ENCODE measurements at places on chromosomes 6 and 20.

DNA sequence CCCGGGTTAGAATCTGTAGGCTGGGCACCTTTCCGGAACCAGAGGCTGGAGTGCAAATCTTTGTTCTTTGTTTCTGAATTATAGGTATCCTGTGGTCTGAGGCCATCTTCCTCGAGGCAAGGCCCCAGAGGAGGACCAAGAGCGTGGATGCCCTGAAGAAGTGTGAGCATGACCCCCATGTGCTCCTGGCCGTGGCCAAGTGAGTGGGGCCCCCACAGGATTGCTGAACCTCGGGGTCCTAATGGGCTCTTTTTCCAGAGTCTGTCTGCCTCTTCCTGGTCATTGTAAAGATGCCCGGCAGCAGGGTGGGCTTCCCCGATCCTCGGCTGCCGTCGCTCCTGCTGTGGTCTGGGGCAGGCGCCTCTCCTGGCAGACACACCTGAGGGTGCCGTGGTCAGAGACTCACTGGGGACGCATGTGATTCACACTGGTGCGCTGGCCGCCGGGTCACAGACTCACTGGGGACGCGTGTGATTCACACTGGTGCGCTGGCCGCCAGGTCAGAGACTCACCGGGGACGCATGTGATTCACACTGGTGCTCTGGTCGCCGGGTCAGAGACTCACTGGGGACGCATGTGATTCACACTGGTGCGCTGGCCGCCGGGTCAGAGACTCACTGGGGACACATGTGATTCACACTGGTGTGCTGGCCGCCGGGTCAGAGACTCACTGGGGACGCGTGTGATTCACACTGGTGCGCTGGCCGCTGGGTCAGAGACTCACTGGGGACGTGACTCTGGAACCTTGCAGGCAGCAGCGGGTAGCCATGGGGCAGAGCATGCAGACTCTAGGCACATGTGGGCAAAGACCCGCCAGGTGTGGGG lies 6.5 kb upstream of the C20orf204 start:
- DNase-seq = no peak

DNA sequence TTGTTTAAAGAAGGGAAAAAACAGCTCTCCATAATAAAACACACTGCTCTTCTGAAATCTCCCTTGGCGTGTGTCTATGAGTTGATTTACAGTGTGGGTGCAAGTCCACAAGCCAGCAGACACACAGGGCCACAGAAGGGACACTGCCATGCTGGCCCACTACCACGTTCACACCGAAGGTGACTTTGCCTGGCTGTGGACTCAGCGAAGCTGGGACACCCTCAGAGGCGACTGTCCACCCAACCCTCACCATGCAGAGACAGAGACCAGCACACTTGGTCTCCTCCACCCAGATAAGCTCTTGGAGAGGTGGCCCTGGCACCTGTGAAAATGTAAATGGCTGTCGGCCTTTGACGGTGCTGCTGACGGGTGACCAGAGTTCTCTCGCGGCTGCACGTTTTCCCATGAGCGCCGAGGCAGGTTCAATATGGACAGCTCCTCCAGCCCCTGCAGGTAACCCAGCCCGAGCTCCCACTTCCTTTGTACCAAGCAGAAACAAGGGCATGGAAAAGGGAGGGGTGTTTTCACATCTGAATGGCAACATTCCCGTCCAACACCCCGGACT lies 78.0 kb downstream of the YTHDF1 start:
- DNase-seq = no peak

GRCh38 chr6:31952140-31952805 lies 6.4 kb downstream of the CFB start:
- no peak for DNase-seq

- DNase-seq = no peak
Measured at GRCh38 chr6:4402477-4402976, 267.2 kb upstream of the ECI2 start.

DNA sequence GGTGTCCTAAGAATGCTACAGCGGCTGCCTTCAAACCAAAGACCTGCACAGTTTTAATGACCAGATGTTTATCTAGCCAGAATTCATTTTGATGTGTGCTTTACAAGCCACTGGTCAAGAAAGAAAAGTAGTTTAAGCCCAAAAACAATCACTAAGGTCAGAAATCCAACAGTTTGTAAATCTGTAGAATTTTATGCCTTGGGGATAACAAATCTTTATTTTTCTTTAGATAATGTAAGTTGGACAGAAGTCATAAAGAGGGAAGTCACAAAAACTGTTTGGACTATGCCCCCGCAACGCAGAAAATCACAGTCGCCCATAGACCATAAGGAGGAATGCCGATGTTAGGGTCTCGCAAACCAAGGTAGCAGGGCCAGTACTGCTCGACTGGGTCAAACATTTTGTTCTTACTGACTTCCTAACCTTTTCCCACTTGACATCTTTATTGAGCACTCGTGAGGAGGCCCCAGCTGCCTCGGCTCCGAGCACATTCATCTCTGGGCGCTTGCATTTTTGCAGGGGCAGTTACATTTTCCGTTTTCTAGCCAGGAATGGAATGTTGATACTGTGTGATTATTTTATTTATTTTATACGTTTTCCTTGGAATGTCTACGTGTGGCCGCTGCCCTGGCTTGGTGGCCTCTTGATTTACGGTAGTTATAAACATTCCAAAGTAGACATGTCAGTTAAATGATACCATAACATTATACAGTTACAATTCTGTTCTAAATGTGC lies 56.7 kb upstream of the APCDD1L start:
- DNase-seq = no peak

GRCh38 chr6:32983493-32983848 lies 15.1 kb downstream of the BRD2 start:
- DNase-seq = no peak

GRCh38 chr20:63071541-63072181 lies 64.9 kb upstream of the BHLHE23 start:
- DNase-seq = no peak

DNA sequence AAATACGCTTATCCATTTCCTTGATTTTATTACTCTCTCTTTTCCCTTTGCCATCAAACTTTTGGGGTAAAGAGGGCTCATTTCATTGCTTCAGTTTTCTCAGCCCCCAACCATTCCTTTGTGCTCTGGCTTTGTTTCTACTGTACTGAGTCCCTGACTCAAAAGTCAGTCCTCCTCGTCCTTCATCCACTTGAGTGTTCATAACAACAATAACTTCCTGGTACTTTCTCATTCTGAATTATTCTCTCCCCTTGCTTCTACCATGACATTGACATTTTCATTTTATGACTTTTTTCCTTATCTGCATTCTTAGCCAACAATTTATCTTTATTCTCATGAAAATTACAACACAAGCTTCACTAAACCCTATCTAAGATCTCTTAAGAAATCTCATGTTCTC lies 911 bp downstream of the ENPP3 start:
- no peak for DNase-seq

DNA sequence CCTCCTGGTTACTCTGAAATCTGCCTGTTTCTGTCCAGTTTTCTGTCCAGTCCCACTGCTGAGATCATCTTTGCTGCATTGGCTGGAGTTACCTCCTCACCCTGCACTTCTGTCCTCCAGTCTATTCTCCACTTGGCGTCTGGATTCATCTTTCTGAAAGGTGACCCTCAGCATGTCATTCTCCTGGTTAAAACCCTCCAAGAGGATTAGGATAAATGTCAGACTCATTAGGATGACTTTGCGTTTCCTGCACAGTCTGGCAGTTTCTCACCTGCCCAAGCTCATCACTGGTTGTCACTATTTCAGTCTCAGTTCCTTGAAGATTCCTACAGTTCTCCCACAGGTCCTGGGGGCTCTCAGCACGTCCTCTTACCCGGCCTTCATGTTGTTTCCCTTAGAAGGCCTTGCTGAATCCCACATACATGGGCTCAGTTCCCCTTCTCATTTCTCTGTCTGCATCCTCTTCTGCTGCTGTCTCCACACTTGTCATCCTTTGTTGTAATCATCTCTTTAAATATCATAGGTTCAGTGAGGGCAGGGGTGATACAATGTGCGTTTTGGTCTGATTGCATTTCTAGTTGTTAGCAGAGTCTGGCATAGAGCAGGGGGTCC lies 374.8 kb downstream of the QKI start:
- no peak for DNase-seq

- DNase-seq = no peak
Measured at GRCh38 chr20:22572491-22572890, 11.9 kb downstream of the FOXA2 start.

GRCh38 chr20:61558726-61559125 lies 306.7 kb downstream of the CDH4 start:
- no peak for DNase-seq

GRCh38 chr6:149129371-149130077 lies 188.0 kb upstream of the TAB2 start:
- DNase-seq = peak; percentile 27

GRCh38 chr6:148396411-148396810 lies 53.8 kb downstream of the SASH1 start:
- no peak for DNase-seq

DNA sequence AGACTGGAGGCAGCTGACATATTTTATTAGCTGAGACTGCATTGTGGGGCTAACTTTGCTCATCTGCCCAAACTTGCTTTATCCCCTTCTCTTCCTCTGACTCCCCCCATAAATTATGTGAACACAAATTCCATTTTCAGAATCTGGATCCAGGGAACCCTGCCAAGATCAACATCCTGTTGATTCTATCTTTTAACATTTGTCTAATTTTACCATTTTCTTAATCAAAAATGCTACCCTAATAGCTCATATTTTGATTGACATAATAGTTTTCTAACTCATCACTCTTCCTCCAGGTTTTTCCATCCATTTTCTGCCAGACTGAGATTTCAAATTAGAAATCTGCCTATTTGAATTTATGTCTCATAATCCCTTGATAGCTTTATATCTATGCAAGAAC lies 184.7 kb upstream of the PRSS16 start:
- DNase-seq = no peak

- no peak for DNase-seq
Measured at GRCh38 chr6:80976336-80976735, 776.1 kb downstream of the TENT5A start.

DNA sequence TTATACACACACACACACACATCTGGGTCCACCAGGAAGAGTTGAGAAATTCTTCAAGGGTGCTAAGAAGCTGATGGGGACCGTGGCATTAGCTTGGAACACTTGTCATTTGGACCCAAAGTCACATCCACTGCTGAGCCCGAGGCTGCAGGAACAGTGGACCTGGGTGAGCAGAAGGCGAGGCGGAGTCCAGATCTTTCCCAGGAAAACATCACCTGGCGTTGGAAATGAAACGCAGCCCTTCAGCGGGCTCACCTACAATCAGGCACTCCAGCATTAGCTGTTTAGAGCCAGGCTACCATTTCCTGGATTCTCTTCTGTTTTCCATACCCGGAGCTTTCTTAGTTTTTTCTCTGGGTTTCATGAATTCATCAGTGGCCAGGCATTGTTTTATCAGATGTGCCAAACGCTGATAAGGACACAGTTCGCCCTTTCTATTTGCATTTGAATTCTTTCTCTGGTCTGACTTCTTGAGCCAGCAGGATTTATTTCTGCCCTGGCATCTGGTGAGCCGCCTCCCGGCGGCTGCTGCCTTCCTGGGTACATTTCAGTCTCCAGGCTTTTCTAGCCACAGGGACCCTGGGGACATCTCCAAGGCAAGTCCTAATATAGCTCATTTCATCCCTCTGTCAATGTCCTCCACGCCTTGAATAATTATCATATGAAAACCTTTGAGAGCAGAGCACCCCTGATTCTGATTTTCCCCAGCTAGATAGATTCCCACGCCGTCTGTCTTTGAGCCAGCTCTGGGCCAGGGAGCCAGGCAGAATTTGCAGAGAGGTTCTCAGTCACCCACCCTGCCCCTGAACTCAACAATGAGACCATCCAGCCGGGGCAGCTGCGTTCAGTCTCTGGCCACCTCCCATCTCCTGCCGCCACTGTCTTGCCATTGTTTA lies 170.9 kb downstream of the TTLL2 start:
- no peak for DNase-seq

DNA sequence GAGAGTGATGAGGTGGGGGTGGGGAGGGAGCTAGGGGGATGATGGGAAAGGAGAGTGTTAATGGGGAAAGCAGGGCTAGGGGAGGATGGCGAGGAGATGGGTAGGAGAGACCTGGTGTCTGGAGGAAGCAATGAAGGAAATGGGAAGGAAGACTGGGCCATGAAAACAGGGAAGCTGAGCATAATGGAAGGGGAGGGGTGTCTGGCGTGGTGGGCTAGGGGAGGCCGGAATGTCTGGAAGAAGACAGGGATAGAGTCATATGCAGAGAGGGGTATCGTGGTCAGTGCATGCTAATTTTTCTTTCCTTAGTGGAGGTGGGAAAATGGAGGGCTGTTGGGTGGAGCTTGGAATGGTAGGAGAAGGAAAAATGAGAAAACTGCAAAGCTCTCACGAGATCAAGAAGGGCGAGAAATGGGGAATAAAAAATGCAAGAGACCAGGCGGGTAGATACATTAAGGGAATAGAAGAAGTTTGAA lies 423 bp downstream of the KLHDC3 start:
- no peak for DNase-seq

- DNase-seq = peak; percentile 65
Measured at GRCh38 chr20:47663354-47664067, 121.8 kb downstream of the SULF2 start.

GRCh38 chr6:36598326-36598725 lies 4.2 kb downstream of the SRSF3 start:
- DNase-seq = no peak

DNA sequence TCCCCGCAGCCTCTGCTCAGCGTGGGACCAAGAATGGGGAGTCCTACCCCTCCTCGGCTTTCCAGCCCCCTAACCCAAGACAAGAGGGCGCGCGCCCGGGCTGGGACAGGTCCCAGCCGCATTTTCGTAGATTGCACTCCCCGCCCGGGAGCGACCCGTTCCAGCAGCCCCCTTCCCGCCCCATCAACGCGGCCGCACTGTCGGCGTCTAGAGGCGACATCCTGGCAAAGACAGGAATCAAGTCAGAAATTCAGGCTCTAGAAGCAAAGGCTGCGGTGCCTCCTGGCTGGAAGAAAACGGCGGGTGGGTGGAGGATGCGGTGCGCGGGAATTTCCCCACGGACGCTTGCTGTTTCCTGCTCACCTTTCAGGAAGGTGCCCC lies 957 bp downstream of the PROKR2 start:
- no peak for DNase-seq

DNA sequence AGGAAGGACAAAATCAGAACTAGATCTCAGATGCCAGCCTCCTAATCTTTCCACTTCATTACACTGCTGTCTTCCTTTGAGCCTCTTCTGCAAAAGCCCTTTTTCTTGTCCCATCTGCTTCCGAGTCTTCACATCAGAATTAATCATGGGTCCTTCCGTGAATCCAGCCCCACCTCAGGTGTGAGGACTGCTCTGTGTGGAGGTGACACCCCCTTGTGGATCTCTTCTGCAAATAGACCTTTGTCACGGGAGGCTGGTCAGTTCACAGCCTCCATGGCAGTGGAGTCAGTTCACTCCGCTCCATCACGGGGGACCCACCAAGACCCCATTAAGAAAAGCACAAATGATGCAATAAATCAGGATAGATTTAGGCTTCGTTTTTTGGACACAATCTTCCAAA lies 171.1 kb downstream of the ADAT2 start:
- DNase-seq = no peak

GRCh38 chr20:44773070-44773829 lies 27.6 kb downstream of the KCNK15 start:
- no peak for DNase-seq

DNA sequence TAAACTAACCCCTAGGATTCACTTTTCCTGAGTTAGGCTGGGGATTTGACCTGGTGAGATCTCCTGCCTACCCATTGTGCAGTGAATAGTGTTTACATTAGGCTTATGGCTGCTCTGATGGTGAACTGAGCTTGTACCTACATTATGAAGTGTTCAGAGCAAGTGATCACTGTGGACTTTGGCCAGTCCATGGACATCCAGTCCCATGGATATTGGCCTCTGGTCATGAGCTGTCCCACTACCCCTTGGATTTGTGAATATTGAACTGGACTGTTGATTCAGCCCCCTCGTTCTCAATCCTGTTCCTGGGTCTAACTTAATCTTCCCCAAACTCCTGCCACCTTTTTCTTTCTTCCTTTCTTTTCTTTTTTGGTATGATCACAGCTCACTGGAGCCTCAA lies 13.8 kb downstream of the ASIP start:
- DNase-seq = no peak

Data from breast epithelium (tissue), 4 donors.